ENCODE measurements at places on chromosomes 3 and 15. TPM values are rescaled to one million over a fixed set of nuclear protein-coding genes. Genes with fewer than 3 reads are reported as not detected.

Gene ADCY5
- polyA plus RNA-seq, result 7.1 TPM

Gene SLC24A5
- polyA plus RNA-seq, result not detected

- no peak for DNase-seq
Observed at GRCh38 chr15:91051248-91051647, 28.9 kb upstream of the VPS33B start.

Gene SLC28A1
- 51.2 TPM for polyA plus RNA-seq

Gene RAB7A
- 211 TPM for polyA plus RNA-seq

Gene NDN
- polyA plus RNA-seq, result 29.5 TPM

DNA sequence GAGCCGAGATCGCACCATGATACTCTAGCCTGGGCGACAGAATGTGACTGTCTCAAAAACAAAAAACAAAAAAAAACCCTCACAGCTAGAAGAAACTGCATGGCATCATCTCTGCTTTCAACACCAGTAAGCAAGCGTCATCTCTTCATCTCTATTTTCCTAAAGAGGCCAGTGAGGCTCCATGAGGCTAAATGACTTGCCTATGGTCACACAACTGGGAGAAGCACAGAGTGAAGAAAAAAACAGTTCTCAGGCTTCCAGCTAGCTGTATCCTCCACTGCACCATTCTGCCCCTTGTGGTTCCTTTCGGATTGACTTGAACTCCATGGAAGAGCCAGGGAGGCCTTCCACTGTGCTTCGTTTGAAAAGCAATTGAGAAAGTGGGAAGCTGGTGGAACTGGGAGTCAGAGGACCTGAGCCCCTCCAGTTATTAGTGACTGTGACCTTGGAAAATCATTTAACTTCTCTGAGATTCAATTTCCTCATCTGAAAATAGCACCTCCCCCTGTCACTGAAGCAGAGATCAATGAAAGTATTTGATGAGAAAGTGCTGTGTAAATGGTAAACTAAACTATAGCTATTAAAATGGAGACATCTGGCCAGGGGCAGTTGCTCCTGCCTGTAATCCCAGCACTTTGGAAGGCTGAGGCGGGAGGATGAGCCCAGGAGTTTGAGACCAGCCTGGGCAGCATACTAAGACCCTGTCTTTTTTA is 32.1 kb upstream of the DENND4A start:
- DNase-seq, result peak; percentile 83

DNA sequence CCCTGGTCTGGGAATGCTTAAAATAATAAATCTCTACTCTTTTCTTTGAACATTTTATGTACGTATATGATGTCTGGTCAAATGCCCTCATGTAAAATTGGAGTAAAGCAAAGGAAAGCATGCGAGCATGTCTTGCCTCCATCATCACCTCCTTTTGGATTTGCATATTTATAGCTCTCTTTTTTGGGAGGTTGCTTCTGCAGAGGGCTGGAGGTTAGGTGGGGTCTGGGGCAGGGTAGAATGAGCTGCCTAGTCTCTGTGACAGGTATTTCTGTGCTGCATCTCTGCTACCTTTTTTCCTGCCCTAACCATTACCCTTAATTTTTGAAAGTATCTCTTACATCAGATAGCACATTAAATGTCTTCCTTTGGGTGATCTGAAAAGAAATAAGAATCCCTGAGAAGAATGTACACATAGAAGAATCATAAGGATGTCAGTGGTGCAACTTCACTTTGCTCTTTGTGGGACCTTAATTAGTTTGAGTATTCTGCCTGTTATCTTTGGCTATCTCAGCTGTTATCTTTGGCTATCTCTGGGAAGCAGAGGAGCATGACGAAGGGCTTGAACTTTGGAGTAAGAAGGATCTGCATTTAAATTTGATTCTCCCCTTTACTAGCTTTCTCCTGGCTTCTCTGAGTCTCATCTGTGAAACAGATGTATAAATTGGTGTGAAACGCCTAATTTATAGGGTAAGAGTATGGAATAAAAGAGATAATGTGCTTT is 40.2 kb downstream of the PPM1L start:
- no peak for DNase-seq

GRCh38 chr3:54159917-54160316 is 37.6 kb downstream of the CACNA2D3 start:
- no peak for DNase-seq

GRCh38 chr3:32056559-32057290 is 49.7 kb upstream of the GPD1L start:
- DNase-seq, result no peak

GRCh38 chr3:190326361-190326760 is 4.1 kb upstream of the CLDN1 start:
- DNase-seq, result peak; percentile 37

DNA sequence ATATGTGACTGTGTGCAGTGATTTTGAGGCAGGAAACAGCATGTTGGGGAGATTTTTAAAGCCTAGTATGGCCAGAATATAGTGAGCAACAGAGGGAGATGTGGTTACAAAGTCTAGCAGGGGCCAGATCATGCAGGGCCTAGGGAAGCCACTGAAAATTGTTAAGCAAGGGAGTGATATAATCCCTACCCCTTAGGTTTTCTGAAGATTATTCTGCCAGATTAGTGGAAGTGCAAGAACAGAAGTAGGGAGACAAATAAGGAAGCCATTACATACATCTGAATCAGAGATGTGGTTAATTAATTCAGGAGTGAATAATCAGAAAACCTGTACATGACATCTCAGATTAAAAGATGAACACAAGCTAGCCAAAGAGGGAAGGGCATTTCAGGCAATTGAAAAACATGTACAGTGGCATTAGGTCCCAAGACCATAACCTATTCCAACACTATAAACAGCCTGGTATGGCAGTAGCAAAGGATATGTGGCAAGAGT is 54.8 kb downstream of the MSL2 start:
- DNase-seq, result no peak

- DNase-seq, result no peak
Observed at GRCh38 chr3:33665294-33665693, 52.8 kb downstream of the CLASP2 start.

DNA sequence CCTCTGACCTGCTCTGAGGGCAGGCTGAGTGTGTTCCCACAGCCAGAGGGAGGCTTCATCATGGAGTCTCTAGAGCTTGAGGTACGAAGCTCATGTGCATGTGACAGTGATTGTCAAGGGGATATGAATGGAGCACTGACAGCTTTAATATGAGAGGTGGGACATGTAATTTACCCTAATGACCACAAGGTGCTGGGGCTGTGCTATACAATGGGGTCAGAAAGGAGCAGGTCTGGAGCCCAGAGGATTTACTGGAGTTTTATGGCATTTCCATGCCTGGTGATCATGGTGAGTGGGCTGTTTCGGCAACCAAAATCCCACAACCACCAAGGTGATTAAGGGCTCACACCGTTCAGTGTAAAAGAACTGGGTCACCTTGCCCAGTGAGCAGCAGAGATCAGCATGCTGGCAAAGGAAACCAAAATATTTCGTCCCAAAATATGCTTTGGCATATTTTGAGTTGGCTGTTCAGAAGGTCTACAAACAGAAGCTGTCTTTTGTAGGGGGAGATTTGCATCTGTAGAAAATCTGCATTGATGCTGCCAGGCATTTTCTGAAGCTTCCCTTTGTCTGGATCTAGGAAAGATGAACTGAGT is 40.1 kb upstream of the RASGRF1 start:
- DNase-seq, result no peak

DNA sequence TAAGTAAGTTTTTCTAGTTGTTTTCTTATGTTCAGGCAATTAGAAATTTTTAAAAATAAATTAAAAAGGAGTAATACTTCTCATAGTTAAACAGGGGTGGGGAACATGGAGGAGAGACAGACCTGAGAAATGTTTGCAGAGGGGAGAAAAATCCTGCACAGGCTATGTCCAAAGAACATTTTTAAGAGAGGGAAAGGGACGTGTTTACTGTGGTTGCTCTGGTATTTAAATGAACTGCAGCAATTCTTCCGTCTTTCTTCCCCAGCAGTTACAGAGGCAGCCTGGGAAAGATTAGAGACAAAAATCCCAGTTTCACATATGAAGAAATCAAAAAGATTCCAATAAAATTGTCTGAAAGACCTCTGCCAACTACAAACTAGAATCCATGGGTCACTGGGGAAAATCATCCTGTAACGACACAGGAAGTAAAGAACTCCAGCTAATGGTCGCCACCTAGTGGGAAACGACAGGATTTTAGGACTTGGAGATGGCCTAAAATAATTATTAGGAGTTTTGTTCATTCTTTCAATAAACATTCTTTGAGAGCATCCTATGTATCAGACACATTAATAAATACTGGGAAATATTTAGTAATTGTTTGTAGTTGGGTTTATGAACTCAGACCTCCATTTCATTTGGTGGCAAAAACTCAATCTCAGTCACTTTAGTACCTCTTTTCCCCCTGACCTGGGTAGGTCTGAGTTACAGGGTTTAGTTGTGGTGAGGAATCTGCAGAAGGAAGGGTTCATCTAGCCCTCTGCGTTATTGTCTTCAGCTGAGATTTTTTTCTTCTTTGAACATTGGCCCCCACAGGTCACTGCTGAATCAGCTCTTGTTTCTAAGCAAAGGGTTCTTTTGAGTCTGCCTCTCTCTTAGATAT is 69.9 kb upstream of the GOLIM4 start:
- DNase-seq, result peak; percentile 62

GRCh38 chr3:189898559-189899153 is 222.0 kb downstream of the P3H2 start:
- no peak for DNase-seq

DNA sequence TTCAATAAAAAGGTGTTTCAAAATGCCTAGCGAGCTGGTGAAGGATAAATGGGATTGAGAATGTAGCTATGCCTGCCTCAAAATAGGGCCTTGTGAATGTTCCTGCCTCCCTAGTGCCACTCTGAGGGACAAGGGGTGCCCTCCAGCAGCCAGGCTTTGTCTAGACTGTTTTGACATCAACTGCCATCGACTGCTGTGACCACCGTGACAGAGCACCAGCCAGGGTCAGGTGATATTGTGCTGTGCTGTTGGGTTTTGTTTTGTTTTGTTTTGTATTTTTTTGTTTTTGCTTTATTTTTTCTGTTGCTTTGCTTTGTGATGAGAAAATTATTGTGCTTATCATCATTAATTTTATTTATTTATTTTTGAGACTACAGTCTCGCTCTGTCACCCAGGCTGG is 144.8 kb downstream of the SMAD6 start:
- DNase-seq, result peak; percentile 23

DNA sequence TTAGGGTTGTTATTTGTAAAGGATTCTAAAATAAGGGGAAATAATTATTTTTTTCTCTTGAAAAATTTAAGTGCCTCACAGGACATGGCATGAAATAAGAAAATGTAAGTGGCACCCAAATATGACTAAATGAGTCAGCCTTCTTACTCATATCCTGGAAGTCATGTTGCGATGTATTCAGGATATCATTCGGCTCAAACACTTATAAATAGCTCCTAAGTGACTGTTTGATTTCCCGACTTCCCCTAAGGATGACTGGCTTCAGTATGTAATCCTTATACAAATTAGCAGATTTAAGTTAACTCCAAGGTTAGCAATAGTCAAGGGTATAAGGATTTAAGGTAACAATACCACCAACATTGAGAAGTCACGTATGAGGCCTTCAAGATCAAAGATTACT is 57.3 kb upstream of the OSTN start:
- no peak for DNase-seq

Gene PLA2G4B
- 4.8 TPM for polyA plus RNA-seq

DNA sequence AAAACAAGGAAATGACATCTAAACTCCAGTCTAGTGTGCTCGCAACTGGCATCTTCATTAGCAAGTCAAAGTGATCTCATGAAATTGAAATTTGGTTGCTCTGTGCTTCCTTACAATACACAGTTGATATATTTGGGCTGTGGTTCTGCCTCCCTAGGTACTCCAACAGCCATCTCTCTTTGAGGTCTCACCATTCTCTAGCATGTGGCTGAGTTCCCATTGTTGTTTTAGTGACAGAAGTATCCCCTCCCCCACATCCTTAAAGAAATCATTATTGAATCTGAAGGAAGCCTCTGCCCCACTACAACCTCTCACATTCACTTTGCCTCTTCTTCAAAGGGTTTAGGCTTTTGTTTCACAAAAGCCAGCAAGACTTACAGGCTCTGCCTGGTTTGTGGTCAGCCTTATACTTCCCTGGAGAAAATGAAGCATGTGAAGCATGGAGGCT is 516.5 kb downstream of the NLGN1 start:
- no peak for DNase-seq

DNA sequence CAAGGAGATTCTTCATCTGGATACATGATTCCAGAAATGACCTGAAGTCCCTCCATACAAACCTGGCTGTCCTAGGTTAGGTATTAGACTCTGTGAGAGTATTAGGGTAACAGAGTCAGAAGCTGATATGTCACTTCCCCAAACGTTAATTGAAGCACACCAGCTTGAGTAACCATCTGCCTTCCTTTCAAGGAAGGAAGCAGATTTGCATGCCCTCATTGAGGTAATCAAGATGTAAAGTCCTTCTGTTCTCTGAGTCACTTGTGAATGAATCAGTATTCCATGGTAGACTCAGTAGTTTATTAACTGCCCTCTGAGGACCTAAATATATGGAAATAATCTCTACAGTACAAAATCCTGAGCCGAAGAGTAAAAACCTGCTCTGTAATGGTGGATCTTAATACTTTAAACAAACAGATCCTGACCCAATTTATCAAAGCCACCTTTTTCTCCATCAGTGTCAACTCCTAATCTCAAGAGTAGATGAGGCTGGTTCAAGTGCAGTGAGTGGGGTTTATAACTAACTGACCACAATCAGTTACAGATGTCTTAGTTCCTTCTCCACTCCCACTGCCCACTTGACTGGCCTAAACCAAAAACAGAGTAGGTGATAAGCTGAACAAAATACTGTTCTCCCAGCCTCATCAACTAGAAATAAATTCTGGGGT is 246.2 kb upstream of the CHRM5 start:
- no peak for DNase-seq

- DNase-seq, result no peak
Observed at GRCh38 chr3:196643201-196643749, 3.8 kb downstream of the NRROS start.

- DNase-seq, result no peak
Observed at GRCh38 chr3:141529717-141530414, 43.0 kb downstream of the RASA2 start.

GRCh38 chr15:26087395-26087794 is 224.3 kb upstream of the ATP10A start:
- DNase-seq, result no peak

DNA sequence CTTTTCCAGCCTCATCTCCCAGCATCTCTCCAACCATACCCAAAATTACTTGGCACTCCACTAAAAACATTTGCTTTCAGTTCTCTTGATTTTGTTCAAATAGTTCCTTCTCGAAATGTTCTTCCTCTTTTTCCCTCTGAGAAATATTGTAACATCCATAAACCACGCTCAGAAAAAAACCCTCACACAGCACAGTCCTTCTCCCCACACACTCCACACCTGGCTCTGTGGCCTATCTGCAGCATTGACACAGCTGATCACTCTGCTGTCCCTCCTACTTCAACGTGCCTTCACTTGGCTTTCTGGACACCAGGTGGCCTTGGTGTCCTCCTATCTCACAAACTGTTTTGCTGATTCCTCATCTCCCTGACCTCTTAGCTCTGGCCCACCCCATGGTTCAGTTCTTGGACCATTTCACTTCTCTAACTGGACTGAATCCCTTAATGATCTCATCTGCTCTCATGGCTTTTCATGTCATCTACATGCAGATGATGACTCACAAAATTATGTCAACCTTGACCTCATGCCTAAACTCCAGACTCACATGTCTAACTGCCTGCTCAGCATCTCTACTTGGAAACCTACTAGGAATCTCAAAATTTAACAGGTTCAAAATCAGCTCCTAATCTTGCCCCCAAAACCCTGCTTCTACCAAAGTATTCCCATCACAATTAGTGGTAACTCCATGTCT is 93.3 kb downstream of the TRIM42 start:
- no peak for DNase-seq

GRCh38 chr3:78804251-78805037 is 963.4 kb downstream of the ROBO1 start:
- peak; percentile 47 for DNase-seq

Gene ATP2B2
- polyA plus RNA-seq, result 0.22 TPM
